Urinary bladder (tissue), 4 donors: ENCODE measurements at places on chromosomes 5 and 9.

GRCh38 chr9:105971986-105972385 is 277.6 kb downstream of the TMEM38B start:
- no peak for DNase-seq

DNA sequence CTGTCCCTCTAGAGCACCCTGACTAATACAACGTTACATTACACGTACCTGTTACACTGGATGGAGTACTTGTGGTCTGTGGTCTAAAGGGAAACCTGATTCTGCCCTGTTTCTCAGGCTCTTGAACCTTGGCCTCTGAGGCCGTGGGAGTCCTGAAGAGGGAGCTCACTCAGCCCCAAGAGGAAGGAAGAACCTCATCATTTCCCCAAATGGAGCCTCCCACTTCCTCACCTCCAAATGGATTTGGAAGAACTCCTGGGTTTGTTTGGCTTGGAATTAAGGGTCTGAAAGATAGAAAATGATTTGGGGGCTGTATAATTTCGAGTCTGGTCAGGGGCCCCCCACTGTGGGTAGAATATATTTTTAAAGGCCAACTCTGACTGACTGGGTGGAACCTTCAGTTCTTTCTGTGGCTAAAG is 200.2 kb downstream of the SEMA6A start:
- DNase-seq, result no peak

GRCh38 chr5:83740741-83741140 is 20.1 kb upstream of the HAPLN1 start:
- no peak for DNase-seq

DNA sequence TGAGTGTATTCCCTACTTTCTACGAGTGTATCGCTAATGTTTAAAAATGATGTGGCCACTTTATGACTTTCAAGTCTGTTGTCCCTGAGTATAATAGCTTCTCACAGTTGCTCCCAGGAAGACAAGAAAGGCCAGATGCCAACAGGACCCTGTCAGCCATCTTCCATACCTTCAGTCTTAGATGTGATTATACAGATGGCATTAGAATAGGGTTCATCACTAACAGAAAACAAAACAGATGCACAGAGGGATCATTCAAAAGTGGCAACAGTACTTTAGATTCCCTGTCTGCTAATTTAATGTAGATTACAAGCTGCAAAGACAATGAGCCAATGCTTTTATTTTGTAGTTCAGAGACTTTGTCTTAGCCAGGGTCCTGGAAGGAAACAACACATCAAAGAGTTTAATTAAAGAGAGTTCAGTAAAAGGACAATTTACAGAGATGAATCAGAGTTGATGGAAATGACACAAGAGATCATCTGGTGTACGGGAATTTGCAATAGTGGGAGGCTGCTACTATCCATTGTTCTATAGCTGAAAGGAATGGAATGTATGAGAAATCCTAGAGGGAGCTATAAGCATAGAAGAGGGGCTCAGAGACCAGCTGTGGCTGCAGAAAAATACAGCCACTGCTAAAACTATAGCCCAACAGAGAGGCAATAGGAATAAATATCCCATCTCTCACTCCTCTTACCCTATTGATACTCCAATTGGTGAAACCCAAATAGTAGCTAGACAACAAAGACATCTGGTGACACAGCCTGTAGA is 393.7 kb upstream of the SMC2 start:
- no peak for DNase-seq

DNA sequence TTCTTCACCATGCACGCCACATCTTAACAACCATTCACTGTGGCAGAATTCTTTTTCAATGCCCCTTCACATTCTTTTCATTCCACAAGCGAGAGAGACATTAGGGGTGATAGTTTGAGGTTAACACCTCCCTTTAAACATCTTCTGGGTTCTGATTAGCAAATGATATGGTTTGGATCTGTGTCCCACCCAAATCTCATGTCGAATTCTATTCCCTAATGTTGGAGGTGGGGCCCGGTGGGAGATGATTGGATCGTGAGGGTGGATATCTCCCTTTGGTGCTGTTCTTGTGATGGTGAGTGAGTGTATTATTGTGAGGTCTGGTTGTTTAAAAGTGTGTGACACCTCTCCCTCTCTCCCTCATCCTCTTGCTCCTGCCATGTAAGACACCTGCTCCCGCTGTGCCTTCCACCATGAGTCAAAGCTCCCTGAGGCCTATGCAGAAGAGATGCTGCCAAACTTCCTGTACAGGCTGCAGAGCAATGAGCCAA is 46.1 kb upstream of the RAI14 start:
- DNase-seq, result no peak

DNA sequence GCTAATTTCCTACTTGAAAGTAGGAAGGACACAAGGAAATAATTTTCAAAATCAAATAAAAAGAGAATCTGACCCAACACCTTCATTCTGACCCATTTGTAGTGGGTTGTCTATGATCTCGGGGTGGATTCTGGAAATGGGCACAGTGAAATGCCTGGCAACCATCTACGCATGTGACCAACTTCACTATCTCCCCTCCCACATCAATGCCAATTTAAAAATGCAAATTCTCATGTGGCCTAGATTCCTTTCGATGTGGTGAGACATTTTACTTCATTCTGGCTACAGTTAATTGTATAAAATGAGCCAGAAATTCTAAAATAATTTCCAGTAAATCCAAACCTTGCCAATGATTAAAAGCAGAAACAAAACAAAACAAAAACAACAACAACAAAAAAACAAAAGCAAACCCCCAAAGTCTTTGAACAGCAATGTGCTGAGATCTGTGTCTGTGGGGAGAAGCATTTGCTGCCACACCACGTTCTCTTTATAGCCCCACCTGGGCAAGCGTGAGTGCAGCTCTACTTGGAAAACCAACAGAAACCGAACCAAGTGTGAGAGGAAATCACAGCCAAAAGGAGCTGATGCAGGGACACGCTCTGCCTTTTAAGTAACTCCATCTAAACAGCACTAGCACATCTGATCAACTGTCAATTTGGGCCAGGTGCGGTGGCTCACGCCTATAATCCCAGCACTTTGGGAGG is 59.0 kb downstream of the USP20 start:
- DNase-seq, result no peak

DNA sequence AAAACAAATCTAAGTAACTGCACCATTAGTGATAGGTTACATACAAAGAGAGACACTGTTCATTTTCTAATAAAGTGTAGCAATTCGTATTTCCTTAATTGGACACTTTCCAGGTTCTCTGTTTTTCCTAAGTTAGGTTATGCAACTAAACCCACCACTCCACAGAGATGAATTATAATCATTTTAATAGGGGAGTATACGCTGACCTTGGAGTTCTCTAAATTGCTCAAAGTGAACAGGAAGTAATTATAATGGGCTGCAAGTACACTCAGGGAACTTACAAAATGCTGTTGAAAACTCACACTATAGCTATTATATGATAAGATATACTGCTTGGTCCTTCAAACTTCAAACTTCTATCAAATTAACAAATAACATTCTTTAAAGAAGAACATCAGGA is 18.2 kb upstream of the ADCY2 start:
- DNase-seq, result no peak
